Bone marrow (tissue), 2 donors: ENCODE measurements at places on chromosomes 5 and 9.

GRCh38 chr9:347667-348292 is 133.1 kb downstream of the DOCK8 start:
- DNase-seq = no peak

GRCh38 chr5:166594567-166594966 is 1696.9 kb upstream of the WWC1 start:
- no peak for DNase-seq

DNA sequence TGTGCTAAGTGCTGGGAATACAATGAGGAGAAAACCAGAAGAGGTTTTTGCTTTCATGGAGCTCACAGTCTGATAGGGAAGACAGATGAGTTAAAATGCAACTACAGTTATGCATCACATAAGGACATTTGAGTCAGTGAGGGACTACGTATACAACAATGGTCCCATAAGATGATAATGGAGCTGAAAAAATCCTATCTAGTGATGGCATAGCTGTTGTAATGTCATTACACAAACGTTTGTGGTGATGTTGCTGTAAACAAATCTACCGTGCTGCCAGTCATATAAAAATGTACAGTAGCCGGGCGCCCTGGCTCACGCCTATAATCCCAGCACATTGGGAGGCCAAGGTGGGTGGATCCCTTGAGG is 110.1 kb upstream of the RAD23B start:
- DNase-seq = no peak

- no peak for DNase-seq
These were observed 1309.1 kb upstream of the DMAC1 start for GRCh38 chr9:9108641-9109040.

DNA sequence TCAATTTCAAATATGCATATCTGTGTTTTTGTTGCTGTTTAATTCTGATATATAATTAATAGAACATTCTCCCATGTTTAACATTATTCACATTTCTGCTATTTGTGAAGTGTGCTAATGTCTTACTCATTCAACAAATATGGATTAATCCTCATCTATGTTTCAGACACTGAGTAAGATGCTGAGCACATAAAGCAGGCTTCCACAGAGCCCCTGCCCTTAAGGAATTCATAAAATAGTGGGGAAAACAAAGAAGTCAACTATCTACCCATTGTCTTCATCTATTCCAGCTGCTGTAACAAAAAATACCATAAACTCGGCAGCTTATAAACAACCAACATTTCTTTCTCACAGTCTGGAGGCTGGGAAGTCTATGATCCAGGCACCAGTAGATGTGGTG is 333.3 kb downstream of the SEMA5A start:
- no peak for DNase-seq

DNA sequence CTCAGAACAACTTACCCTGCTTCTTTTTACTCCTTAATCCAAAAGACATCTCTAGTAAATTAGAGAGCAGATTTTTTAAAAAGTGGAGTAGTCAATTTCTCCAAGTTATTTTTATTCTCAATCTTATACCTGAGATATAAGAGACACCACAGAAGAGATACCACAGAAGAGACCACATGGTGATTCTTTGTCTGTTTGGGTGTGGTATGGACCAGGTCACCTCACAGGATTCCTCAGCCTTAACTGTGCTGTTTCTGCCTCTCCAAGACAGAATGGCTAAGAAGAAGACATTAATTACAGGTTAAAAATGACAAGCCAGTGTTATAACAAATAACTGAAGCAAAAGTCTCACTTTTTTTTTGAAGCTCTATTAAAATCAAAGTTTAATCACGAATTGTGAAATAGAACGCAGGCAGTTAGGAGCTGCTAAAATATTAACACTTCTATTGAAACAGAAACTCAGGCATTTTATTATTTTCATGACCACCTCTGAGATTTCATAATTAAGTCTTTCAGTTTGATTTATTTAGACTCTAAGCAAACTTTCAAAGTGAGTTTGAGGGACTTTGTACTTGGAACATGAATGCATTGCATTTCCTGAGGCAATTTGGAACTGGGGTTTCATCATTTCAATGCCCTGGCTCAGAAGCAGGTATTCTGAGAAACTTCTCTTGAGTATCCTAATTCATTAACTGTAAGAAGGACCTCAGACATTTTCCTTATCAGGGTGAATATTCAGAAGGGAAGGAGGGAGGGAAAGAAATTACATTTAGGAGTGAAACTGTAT is 280.7 kb downstream of the KCTD16 start:
- DNase-seq = no peak

DNA sequence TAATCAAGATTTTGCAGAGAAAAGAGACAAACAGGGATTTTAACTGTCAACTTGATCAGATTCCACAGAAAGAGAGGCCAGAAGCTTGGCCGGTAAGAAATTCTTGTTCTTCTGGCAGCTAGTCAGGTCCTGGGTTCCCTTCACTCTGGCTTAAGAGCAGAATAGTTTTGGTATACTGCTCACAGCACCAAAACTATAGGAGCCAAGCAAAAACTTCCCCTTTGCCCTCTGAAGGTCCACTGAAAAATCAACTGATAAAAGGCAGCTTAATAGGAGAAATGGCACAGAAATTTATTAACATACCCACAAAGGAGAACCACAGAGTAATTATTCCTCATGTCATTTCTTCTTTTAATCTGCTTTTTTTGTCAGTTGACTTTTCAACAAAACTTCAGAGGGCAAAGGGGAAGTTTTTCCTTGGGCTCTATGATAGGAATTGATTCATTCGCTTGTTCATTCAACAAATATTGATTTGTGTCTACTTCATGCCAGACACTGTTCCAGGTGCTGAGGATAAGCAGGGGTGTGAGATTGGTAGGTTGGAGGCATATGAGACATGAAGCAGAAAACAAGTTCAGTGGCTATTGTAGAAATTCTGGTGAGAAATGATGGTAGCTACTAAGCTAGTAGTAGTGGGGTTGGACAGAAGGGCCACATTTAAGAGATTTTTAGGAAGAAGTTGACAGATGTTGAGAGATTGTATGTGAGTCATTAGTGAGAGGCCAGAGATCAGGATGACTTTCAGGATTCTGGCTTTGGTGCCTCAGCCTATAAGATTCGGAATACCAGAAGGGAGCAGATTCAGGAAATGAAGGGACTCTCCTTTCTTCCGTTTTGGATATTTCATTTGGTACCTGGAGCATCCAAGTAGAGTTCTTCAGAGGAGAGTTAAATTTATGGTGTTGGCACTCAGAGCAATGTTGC is 20.6 kb upstream of the NNT start:
- DNase-seq = no peak

DNA sequence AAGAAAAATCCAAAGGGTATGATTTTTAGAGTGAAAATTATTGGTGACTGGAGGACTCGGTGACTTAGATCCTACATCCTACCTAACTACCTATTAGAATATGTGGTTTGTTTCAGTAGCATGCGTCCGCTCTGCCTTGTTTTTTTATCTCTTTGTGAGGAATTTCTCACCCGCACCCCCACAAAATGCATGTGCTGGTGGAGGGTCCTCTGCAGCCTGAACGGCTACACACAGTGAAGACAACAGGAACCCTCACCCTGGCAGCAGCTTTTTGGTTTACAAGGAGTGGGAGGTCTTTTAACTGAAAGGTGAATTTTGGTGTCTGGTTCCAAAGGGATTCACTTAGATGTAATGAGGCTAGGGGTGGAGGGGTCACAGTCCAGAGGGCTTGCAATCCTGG is 115.5 kb downstream of the GNA14 start:
- DNase-seq = no peak

DNA sequence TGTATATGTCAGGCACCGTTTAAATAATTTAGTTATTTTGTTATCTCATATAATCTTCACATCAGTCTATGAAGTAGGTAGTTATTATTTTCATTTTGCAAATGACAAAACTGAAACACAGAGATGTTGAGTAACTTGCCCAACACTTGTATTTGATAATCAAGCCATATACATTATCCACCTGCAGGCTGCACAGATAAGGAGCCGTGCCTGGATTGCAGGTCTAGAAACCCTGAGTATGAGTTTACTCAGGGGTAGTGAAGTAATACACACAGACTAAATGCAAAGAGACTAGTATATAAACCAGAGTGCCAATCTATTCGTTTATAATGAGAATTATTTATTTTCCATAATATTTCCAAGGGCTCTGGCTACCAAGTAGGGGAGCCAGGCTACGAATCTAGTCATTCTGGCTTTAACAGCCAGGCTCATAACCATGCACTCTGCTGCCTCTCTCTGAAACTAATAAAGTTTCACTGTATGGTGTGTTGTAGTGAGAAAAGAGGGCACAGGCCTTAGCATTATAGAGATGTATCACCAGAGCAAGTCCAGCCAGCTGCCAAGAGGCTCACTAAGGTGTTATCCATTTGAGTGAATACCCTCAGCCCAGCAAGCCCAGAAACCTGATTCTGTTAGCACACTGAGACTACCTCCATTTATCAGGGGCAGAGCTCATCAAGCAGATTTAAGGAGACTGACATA is 4.5 kb downstream of the HEMGN start:
- DNase-seq = no peak

DNA sequence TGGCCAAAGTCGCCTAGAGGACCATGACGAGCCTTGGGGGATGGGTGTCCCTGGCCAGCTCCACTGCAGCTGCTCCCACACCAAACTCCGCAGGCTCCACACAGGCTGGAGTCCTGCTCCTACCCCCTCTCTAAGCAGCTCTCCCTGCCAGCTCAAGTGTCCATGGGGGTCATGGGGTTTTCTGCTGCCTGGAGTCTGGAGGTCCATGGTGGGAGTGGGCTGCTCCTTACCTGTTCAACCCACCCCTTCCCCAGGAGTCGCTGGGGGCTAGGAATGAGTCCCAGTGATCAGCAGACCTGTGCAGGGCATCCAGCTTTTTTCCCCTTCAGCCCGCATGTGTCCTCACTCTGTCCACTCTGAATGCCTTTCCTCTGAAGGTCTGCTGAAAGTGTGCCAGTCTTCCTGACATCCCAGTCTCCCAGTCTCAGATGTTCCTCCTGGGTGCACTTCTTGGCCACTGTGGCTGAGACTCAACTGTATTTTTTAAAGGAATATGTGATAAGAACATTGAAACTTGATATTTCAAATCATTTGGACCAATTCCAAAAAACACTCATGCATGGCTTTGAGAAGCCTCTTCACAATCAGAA is 261.3 kb upstream of the ANKH start:
- no peak for DNase-seq

- DNase-seq = no peak
These were observed 1314.1 kb upstream of the CDH6 start for GRCh38 chr5:29879401-29879800.

GRCh38 chr5:135034236-135034962 is 371 bp upstream of the PITX1 start:
- no peak for DNase-seq

DNA sequence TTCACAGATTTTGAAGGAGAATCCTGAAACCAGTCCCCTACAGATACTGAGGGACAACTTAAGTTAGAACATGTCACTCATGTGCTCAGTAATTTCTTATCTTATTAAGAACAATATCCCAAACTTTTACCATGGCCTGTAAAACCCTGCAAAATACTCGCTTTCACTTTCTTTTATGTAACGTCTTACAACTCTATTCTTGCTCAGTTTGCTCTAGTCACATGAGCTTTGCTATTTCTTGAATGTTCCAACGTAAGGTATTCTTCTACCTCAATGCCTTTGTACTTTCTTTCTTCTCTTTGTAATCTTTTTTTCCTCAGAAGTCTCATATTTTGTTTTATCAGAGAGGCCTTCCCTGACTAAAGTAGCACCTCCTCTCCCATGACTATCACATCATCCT is 14.1 kb downstream of the TMEM38B start:
- no peak for DNase-seq
